Stimulated activated CD4-positive, alpha-beta T cell treated with anti-CD3 and anti-CD28 coated beads, Interleukin-4, amount 100 ng/mL, for 1 hour (primary cell): ENCODE measurements at places on chromosomes 3 and 15.

- DNase-seq = no peak
These were observed 436.7 kb downstream of the EPHB1 start for GRCh38 chr3:135231737-135232136.

DNA sequence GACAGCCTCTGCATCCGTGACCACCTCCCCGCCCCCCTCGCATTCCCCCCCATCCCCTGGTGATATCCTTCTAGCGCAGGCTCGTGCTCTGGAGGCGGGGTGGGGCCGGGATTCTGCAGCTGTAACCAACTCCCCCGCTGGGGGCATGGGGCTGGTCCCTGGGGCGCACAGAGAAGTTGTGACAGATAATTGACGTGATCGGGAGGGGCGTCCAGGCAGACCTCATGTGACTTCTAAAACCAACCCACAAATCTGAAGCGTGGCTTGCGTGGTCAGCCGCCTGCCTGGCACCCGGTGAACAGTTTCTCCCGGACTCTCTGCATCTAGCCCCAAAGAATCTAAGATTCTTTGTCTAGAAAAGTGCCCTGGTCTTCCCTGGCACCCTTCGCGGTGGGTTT is 100.6 kb upstream of the IGF1R start:
- DNase-seq = no peak

DNA sequence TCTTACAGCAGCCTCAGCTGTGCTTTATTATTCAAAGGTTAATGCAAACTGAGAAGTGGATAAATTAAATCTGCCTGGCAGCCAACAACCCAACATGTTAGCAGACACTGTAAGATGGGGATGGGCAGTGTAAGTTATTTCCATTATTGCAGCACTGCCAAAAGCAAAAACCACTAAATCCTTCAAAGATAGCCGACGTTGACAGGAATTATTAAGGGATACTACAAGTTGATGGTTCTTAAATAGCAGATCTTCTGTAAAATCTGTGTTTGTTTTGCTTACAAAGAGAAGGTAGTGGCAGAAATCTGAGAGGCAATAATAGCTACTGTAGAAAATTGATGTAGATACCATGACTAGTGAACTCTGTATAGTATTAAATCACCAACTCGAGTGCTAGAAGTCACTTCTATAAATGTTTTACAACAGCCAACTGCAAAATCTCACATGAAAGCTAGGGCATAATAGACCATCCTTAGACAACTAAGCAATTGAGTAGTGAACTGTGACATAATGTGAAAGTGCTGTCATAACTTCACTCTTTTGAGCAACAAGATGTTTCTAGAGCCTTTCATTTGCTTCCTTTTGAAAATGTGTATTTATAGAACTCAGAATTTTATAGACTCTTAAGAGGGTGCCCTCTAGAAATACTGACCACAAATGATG is 278.6 kb downstream of the UBE2E2 start:
- no peak for DNase-seq

- no peak for DNase-seq
These were observed 15.1 kb downstream of the MTHFS start for GRCh38 chr15:79881668-79882067.

DNA sequence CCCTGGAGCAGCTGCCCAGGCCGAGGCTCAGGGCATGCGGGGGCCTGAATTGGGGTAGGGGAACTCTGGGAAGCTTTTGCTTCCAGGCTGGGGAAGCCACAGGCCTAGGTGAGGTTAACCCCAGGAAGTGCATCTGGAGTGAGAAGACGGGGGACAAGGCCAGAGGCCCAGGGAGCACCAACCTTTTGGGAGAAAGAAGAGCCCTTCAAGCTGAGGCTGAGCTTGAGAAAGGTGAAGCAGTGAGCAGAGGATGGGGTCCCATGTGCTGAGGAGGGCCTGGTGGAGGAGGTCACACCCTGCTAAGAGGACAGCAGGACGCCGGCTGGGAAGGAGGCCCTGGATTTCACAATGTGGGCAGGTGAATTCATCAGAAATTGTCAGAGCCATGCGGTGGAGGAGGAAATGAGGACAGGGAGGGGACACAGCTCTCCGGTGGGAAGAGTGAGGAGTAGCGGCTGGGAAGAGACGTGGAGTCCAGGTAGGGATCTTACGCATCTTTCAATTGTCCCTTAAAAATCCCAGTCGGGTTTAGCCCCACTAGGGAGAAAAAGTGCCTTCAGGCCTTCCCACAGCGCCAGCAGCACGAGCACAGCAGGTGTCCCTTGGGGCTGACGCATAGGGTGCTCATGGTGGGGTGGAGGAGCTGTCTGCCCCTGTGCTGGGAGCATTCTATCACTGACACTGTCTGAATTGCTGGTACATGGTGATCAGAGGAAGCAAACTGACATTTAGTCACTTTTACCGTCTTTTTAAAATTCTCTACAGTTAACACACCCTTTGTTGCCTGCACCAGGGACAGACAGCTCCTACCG is 50.9 kb downstream of the HCN4 start:
- no peak for DNase-seq

DNA sequence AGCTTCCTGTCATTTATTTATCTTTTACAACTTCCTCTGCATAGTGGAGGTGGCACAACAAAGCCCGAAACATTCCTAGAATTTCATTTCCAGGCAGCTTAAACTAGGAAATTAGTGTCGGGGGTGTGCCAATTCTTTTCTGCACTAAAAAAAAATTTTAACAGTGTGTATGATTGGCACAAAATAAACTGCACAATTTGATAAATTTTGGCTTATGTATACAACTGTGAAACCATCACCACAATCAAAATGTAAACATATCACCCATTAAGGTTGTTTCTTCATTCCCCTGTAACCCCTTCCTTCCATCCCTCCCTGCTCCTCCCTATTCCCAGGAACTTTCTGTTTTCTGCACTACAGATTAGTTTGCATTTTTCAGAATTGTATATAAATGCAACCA is 54.7 kb downstream of the RPL39L start:
- no peak for DNase-seq

- DNase-seq = no peak
These were observed 15.6 kb downstream of the CLDN1 start for GRCh38 chr3:190306513-190307163.

DNA sequence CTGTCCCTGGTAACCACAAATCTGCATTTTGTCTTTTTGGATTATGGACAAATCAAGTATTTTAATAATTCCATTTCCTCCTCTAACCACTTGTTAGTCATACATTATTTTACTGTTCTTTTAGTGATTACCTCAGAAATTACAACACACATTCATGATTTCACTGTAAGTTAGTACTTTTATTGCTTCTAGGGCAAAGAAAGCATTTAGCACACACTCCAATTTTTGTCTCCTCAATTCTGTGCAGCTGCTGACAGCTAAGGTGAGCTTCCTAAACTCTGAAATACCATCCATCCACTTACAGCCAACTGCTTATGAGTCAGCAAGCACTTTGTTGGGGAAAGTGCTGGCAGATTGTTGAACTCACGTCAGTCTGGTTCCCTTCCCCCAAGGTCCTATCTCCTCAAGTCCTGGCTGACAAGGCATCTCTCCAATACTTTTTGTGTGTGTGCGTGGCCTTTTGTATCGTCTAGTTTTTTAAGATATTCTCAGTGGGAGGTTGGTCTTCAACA is 49.4 kb upstream of the TNFAIP8L3 start:
- DNase-seq = no peak

DNA sequence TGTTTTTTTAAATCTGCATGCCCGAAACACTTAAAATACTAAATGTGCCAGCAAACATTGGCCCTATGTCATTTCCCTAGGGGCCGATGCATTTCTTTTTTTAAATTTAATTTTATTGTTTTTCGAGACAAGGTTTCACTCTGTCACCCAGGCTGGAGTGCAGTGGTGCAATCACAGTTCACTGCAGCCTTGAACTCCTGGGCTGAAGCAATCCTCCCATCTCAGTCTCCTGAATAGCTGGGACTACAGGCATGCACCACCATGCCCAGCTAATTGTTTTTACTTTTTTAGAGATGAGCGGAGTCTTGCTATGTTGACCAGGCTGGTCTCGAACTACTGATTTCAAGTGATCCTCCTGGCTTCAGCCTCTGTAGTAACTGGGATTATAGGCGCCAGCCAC is 5.5 kb downstream of the PARP9 start:
- no peak for DNase-seq

GRCh38 chr3:13821126-13821525 is 58.7 kb downstream of the WNT7A start:
- no peak for DNase-seq

- no peak for DNase-seq
These were observed 130.6 kb downstream of the FAM174B start for GRCh38 chr15:92524874-92525565.

GRCh38 chr3:69283496-69283895 is 102.4 kb downstream of the FRMD4B start:
- no peak for DNase-seq

GRCh38 chr15:42712584-42712983 is 24.3 kb downstream of the CDAN1 start:
- DNase-seq = no peak

GRCh38 chr3:71376911-71377310 is 206.6 kb downstream of the FOXP1 start:
- no peak for DNase-seq

GRCh38 chr3:46095307-46095706 is 68.0 kb upstream of the XCR1 start:
- no peak for DNase-seq

- DNase-seq = no peak
These were observed 8.6 kb downstream of the GPR15 start for GRCh38 chr3:98540346-98540745.

GRCh38 chr3:158769952-158770740 is 31.7 kb upstream of the MFSD1 start:
- no peak for DNase-seq

GRCh38 chr3:181969925-181970324 is 258.2 kb downstream of the SOX2 start:
- no peak for DNase-seq

- DNase-seq = no peak
These were observed 26.3 kb downstream of the TLNRD1 start for GRCh38 chr15:81026836-81027599.
